ENCODE measurements at places on chromosomes 6 and 20. TPM values are rescaled to one million over a fixed set of nuclear protein-coding genes. Genes with fewer than 3 reads are reported as not detected.

The MATN4 gene
- 0.14 TPM for polyA plus RNA-seq

The LY6G5C gene
- polyA plus RNA-seq: 9.1 TPM

The BPIFB1 gene
- polyA plus RNA-seq: 0.55 TPM

- no peak for DNase-seq
Observed at GRCh38 chr6:126650931-126651330, 311.0 kb downstream of the CENPW start.

- DNase-seq: no peak
Observed at GRCh38 chr6:151070631-151071051, 169.1 kb upstream of the AKAP12 start.

DNA sequence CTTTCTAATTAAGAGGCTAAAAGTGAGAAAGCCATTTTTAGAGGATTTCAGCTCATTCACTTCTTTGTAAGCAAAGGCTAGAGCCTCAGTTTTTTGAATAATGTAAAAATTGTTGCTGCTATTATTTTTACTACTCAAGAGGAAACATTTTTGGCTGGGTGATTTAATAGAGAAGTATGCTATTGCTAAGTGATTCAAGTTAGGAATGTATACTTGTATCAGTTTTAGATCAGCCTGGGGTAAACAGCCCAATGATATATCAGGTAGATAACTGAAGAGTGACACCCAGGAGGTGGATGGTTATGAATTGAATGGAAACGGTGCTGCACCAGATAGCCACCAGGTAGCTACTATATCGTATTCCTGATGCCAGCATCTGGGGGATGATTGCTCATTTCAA is 9.2 kb downstream of the QKI start:
- DNase-seq: no peak

- DNase-seq: no peak
Observed at GRCh38 chr6:144847916-144848315, 562.8 kb downstream of the UTRN start.
